ENCODE measurements at places on chromosomes 6 and 20. TPM values are rescaled to one million over a fixed set of nuclear protein-coding genes. Genes with fewer than 3 reads are reported as not detected.

DNA sequence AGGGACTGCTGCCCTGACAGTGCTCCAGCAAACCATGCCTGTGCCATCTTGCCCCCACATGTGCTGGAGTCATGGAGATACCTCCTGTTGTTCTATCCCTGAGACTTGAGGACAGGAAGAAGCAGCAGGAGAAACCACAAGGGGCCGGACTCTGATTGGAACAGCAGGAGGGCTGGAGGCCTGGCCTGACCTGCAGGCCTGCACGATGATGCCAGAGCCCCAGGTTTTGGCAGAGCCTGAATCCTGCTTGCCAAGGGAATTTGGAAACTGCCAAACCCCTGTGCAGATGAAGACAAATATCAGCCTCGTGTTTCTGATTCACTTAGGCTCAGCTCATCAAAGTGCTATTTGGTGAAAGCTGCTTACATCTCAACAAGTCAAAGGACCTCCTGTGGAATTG, 177.6 kb downstream of the MAFB start:
- no peak for DNase-seq
- H3K36me3 ChIP-seq = no peaks in the 10 kb centered on the region
- no peaks in the 10 kb centered on the region for H3K27me3 ChIP-seq
- H3K27ac ChIP-seq = no peak overlapping the region
- H3K4me3 ChIP-seq = no peak overlapping the region

GRCh38 chr20:44115762-44116644, 71.0 kb downstream of the JPH2 start:
- no peak for DNase-seq
- H3K4me3 ChIP-seq = no peak overlapping the region
- peaks cover 6% of the 10 kb centered on the region for H3K4me1 ChIP-seq
- no peak overlapping the region for H3K27ac ChIP-seq
- no peaks in the 10 kb centered on the region for H3K36me3 ChIP-seq

GRCh38 chr20:20491110-20491783, 123.3 kb downstream of the INSM1 start:
- peak overlapping the region; percentile 98 for H3K27ac ChIP-seq
- peaks cover 41% of the 10 kb centered on the region for H3K36me3 ChIP-seq
- H3K27me3 ChIP-seq = no peaks in the 10 kb centered on the region
- H3K4me1 ChIP-seq = peaks cover 76% of the 10 kb centered on the region

DNA sequence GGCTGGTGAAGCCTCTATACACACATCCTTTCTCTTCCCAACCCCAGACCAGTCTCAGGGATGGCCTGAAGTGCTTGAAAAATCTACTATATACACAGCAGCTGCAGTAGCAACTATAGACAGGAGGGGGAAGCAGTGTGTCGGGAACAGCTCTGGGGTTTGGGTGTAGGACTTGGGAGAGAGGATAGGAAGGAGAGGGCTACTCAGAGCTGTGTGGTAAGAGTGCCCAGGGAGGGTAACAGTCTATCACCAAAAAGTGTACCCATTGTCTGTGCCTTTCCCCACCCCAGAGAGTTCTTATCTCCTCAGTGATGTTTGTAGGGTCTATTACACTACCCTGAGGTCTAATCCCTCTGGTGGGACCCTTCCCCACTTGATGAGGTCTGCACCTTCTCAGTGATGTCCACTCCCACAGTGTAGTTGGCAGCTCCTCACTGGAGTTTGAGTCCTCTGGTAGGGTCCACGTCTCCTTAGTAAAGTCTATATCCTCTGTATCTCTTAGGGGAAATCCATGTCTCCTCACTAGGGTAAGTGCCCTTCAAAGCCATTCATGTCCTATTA, 1.5 kb upstream of the GGT7 start:
- DNase-seq = peak; percentile 55
- H3K4me1 ChIP-seq = peaks cover 74% of the 10 kb centered on the region
- peak overlapping the region; percentile 58 for H3K27ac ChIP-seq
- peaks cover 6% of the 10 kb centered on the region for H3K27me3 ChIP-seq
- H3K36me3 ChIP-seq = peaks cover 7% of the 10 kb centered on the region

DNA sequence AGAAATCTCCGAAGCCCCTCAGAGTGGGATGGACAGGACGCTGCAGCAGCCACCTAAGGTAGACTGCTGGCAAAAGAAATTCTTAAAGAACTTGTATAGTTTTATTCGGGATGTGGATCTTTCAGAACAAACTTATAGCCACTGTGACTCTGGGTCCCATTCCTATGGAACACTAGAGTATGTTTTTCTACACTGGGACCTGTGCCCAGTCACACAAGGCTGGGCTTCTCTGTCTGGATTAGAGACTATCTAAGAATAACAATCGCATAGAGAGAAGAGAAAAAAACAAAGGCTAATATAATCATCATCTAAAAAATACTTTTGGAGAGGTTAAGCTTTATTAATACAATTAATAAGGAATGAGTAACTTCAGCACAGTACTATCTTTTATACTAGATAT, 28.9 kb downstream of the RMND1 start:
- no peak overlapping the region for H3K4me3 ChIP-seq
- no peaks in the 10 kb centered on the region for H3K4me1 ChIP-seq
- H3K36me3 ChIP-seq = peaks cover 19% of the 10 kb centered on the region
- H3K27me3 ChIP-seq = no peaks in the 10 kb centered on the region

DNA sequence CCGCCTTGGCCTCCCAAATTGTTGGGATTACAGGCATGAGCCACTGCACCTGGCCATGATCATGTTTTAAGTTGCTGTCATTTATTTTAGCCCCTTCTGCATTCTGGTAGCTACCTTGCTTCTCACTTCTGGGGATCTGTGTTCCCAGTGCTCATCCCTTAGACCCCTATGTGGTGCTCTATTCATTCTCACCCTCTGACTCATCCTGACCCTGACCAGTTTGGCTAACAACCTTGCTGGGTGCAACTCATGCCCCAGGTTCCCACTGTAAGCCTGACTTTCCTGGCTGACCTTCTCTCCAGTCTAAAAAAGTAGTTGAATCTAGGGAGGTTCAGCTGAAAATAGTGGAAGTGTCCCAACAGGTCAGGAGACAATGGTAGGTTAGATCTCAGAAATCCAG, 47.4 kb downstream of the NOX3 start:
- no peak for DNase-seq
- no peaks in the 10 kb centered on the region for H3K4me1 ChIP-seq
- no peak overlapping the region for H3K4me3 ChIP-seq
- no peaks in the 10 kb centered on the region for H3K36me3 ChIP-seq

DNA sequence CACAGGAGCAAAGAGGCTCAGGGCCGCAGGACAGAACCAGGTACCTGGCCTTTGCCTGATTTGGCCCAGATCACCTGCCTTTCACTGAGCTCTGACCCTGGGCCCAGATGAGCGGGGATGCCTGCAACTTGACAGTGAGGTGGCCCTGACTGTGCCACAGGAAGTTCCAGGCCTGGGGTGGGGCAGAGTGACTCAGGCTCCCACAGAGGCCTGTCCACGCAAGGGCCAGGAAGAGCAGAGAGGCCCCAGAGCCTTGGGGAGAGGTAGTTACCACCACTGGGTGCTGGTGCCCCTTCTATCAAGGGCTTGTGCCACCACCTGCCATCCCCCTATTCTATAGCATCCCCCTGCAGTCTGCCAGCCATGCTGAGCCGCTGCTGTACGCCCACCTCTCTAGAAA, 4.1 kb upstream of the NOL4L start:
- no peak for DNase-seq
- H3K4me1 ChIP-seq = peaks cover 17% of the 10 kb centered on the region
- H3K27me3 ChIP-seq = peaks cover 23% of the 10 kb centered on the region
- no peak overlapping the region for H3K4me3 ChIP-seq

- H3K27ac ChIP-seq = no peak overlapping the region
- no peak for DNase-seq
- peaks cover 17% of the 10 kb centered on the region for H3K27me3 ChIP-seq
- H3K4me3 ChIP-seq = no peak overlapping the region
Measured at GRCh38 chr6:119749335-119749734, 399.8 kb upstream of the MAN1A1 start.

PPIL6 gene
- 0.29 TPM for total RNA-seq

GRCh38 chr6:146829792-146830565, 231.2 kb downstream of the ADGB start:
- DNase-seq = no peak
- no peaks in the 10 kb centered on the region for H3K36me3 ChIP-seq
- H3K27me3 ChIP-seq = no peaks in the 10 kb centered on the region
- H3K4me1 ChIP-seq = no peaks in the 10 kb centered on the region

DNA sequence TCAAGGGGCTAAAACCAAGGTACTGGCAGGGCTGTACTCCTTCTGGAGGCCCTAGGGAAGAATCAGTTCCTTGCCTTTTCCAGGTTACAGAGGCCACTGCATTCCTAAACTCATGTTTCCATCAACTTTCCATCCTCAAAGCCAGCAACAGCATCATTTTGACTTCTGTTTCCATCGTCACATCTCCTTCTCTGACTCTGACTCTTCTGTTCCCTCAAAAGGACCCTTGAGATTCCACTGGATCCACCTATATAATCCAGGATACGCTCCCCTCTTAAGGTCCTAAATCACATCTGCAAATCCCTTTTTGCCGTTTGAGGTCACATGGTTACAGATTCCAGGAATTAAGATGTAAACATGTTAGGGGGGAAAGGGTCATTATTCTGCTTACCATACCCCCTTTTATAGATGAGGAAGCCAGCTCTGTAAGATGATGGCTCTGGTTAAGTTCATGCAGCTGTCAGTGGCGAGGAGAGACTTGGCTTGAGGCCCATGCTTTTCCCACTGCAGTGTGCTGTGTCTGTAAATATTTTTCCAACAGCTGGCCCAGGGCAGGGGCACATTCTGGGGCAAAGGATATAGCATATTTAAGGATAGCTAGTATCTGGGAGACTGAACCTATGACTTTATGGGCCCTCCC, 114.6 kb downstream of the TNFRSF21 start:
- no peak for DNase-seq
- H3K4me1 ChIP-seq = no peaks in the 10 kb centered on the region
- H3K4me3 ChIP-seq = no peak overlapping the region
- H3K36me3 ChIP-seq = no peaks in the 10 kb centered on the region
- no peaks in the 10 kb centered on the region for H3K27me3 ChIP-seq
- no peak overlapping the region for H3K27ac ChIP-seq

DNA sequence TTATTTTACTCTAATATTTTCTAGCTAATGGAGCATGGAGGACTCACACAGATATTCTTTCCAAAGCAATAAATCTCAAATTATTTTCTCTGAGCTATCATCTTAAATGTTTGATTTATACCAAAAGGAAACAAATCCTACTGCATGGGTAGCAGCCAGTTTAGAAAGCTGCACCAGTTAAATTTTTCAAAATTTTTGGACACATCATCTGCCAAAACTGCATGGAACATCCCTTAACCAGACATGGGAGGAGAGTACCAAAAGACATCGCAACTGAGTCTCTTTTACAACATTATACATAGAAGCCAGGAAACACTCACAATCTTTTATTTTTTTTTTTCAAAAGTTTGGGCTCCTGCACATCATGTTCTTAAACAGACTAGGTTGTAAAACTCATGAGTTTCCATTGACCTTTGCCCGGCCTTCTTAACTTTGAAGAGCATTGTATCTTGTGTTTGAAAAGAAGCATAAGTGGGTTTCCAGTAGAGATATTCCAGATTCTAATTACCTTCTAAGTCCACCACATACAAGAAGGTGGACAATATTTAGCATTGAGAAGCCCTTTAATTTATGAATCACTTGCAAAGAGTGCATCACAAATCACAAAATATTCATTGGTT, 87.7 kb upstream of the HMGCLL1 start:
- H3K27me3 ChIP-seq = no peaks in the 10 kb centered on the region
- DNase-seq = no peak
- no peak overlapping the region for H3K4me3 ChIP-seq
- H3K36me3 ChIP-seq = no peaks in the 10 kb centered on the region

IFNGR1 gene
- 12.6 TPM for total RNA-seq

HLA-DOB gene
- 4.2 TPM for total RNA-seq

- no peaks in the 10 kb centered on the region for H3K36me3 ChIP-seq
- peaks cover 14% of the 10 kb centered on the region for H3K27me3 ChIP-seq
- no peak overlapping the region for H3K4me3 ChIP-seq
Measured at GRCh38 chr6:5956939-5957338, 49.8 kb downstream of the NRN1 start.

IBTK gene
- 36.1 TPM for total RNA-seq

DNA sequence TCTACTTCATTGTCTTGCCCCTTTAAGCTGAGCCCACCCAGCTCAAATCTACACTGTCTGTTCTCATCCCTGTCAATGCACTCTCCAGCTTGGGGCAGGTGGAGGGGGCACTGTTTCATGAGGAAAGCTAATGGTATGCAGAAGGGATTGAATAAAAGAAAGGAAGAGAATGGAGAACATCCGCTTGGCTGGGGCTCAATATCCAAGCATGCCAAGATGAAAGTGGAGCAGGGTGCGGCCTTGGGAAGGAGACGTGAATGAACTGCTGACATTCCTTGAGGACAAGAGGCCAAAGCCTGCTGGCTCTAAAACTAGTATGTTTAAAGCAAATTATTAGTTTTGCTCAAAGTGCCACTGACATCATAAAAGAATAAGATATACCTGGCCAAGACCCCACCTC, 24.2 kb downstream of the AKAP12 start:
- no peaks in the 10 kb centered on the region for H3K4me1 ChIP-seq
- no peak overlapping the region for H3K4me3 ChIP-seq
- no peak for DNase-seq
- H3K36me3 ChIP-seq = no peaks in the 10 kb centered on the region
- peaks cover 17% of the 10 kb centered on the region for H3K27me3 ChIP-seq

TREML2 gene
- 4.5 TPM for total RNA-seq

FAM229B gene
- 1.1 TPM for total RNA-seq

TRIM31 gene
- not detected for total RNA-seq

FRMD1 gene
- total RNA-seq = not detected

DNA sequence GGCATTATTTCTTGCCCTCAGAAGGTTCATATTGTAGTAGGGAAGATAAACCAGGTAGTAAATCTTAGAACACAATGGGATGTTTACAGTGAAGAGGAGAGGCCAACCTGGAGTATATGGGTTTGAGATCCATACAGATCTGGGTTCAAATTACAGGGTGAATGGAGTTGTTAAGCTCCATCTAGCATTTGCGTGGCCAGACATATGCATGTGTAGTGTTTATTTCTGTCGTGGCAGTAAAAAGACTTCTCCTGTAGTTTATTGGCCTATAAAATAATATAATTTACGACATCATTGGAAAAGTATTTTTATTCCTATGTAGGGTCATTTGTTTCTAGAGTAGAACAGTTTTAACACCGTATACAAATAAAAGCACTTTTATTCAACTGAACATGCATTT, 25.2 kb upstream of the TULP4 start:
- DNase-seq = no peak
- peaks cover 14% of the 10 kb centered on the region for H3K36me3 ChIP-seq
- no peak overlapping the region for H3K4me3 ChIP-seq
- H3K4me1 ChIP-seq = peaks cover 64% of the 10 kb centered on the region

PDE7B gene
- total RNA-seq = 10.7 TPM

- H3K36me3 ChIP-seq = no peaks in the 10 kb centered on the region
- no peak for DNase-seq
- H3K4me3 ChIP-seq = no peak overlapping the region
- H3K27ac ChIP-seq = no peak overlapping the region
Measured at GRCh38 chr6:167643223-167643622, 183.5 kb upstream of the AFDN start.

- no peak overlapping the region for H3K4me3 ChIP-seq
- H3K36me3 ChIP-seq = peaks cover 23% of the 10 kb centered on the region
- no peaks in the 10 kb centered on the region for H3K4me1 ChIP-seq
- DNase-seq = no peak
- H3K27me3 ChIP-seq = no peaks in the 10 kb centered on the region
Measured at GRCh38 chr6:119195204-119195603, 116.7 kb upstream of the FAM184A start.

PLEKHG1 gene
- total RNA-seq = 0.27 TPM
